ENCODE measurements at places on chromosomes 16 and 17. TPM values are rescaled to one million over a fixed set of nuclear protein-coding genes. Genes with fewer than 3 reads are reported as not detected.

DNA sequence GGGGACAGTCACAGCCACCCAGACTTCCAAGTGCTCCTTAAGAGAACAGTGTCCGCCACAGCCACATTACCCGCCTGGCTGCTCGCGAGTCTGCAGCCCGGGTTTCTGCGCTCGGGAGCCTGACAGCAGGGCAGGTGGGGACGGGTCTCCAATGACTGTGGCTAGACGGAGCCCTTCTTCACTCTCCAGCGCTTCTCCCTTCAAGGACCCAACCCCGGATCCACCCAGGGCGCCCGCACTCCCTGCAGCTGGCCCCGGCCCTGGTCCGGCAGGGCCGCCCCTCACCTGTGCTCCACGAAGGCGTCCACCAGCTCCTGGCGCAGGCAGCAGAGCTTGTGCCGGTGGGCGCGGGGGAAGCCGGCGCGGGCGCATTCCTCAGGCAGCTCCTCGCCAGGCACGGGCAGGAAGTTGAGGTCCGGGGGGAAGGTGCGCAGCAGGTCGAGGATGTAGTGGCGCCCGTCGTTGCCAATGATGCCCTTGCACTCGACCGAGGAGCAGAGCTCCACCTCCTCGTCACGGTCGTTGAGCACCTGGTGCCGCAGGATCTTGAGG lies 13.9 kb downstream of the CLUH start:
- DNase-seq: peak; percentile 57
- H3K27ac ChIP-seq: no peak overlapping the region
- H3K27me3 ChIP-seq: no peaks in the 10 kb centered on the region
- H3K36me3 ChIP-seq: peaks cover 85% of the 10 kb centered on the region
- no peaks in the 10 kb centered on the region for H3K4me1 ChIP-seq
- no peak overlapping the region for H3K4me3 ChIP-seq

- H3K36me3 ChIP-seq: no peaks in the 10 kb centered on the region
- no peak overlapping the region for H3K4me3 ChIP-seq
- H3K27me3 ChIP-seq: no peaks in the 10 kb centered on the region
- no peak for DNase-seq
- H3K27ac ChIP-seq: no peak overlapping the region
These were observed 74.9 kb upstream of the ZFHX3 start for GRCh38 chr16:73122604-73123391.

NMRAL1 gene
- total RNA-seq: 42.3 TPM

TBC1D3K gene
- total RNA-seq: not detected

GRCh38 chr17:47803201-47803600 lies 18.4 kb downstream of the OSBPL7 start:
- H3K36me3 ChIP-seq: no peaks in the 10 kb centered on the region
- no peaks in the 10 kb centered on the region for H3K4me1 ChIP-seq
- DNase-seq: no peak
- H3K4me3 ChIP-seq: no peak overlapping the region
- no peak overlapping the region for H3K27ac ChIP-seq

DNA sequence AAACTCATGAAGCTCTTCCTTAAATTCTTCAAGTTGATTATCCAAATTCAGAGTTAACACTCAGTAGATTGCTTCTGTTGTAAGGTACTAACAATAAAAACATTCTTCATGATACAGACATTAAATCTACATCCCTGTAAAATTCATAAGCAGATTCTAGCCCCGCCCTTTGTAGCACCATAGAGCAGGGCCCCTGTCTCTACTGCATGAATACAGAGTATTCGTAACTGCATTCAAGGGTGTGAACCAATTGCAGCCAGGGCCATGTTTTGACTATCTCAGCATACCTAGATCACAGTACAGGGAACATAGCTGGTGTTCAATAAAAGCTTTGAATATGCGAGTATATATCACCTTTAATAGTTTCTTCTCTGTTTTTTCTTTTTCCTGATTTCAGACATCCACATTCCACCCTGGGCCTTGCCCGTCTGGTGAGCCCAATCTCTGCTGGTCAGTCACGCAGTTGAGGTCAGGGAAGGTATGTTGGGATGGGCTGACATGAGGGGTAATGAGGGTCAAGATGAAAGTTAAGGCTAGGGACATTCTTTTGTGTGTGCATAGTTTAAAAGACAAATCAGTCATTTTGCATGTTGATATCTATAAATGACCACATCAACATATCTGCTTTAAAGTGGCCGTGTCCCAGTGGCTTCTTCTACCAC lies 33.0 kb downstream of the KCNJ16 start:
- no peak for DNase-seq
- H3K36me3 ChIP-seq: no peaks in the 10 kb centered on the region
- H3K4me3 ChIP-seq: no peak overlapping the region
- no peaks in the 10 kb centered on the region for H3K27me3 ChIP-seq
- H3K27ac ChIP-seq: no peak overlapping the region

KRT12 gene
- not detected for total RNA-seq

DNA sequence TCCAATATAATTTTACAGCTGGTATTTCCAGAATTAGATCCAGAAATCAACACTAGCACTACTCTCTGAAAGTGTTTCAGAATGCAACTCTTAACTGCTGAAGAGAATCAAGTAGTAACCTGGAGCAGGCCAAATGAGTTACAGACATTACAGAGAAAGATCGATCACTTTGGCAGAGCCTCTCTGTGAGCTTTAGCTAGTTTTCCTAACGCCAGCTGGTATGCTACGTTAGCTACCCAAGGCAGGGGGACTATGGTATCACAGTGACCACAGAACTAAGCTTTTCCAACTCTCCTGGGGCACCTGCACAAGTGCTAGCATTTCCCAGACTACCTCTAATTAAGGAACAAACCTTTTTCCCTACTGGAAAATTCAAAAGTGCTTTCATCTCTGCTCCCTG lies 30.4 kb downstream of the TRAF4 start:
- no peak overlapping the region for H3K27ac ChIP-seq
- DNase-seq: no peak
- no peaks in the 10 kb centered on the region for H3K36me3 ChIP-seq
- H3K4me3 ChIP-seq: no peak overlapping the region
- H3K4me1 ChIP-seq: no peaks in the 10 kb centered on the region

ABCA6 gene
- total RNA-seq: 59.2 TPM

YBX2 gene
- 1.8 TPM for total RNA-seq

CDRT15 gene
- total RNA-seq: not detected

GRCh38 chr17:46770818-46771560 lies 47.5 kb downstream of the WNT3 start:
- no peaks in the 10 kb centered on the region for H3K36me3 ChIP-seq
- no peak for DNase-seq
- H3K4me1 ChIP-seq: peaks cover 27% of the 10 kb centered on the region
- no peaks in the 10 kb centered on the region for H3K27me3 ChIP-seq
- H3K27ac ChIP-seq: peak overlapping the region; percentile 79
- H3K4me3 ChIP-seq: peak overlapping the region; percentile 49

- no peaks in the 10 kb centered on the region for H3K27me3 ChIP-seq
- H3K4me3 ChIP-seq: no peak overlapping the region
- H3K27ac ChIP-seq: no peak overlapping the region
- no peaks in the 10 kb centered on the region for H3K36me3 ChIP-seq
- H3K4me1 ChIP-seq: peaks cover under 1% of the 10 kb centered on the region
These were observed 4.9 kb downstream of the TEX14 start for GRCh38 chr17:58686980-58687379.

DNA sequence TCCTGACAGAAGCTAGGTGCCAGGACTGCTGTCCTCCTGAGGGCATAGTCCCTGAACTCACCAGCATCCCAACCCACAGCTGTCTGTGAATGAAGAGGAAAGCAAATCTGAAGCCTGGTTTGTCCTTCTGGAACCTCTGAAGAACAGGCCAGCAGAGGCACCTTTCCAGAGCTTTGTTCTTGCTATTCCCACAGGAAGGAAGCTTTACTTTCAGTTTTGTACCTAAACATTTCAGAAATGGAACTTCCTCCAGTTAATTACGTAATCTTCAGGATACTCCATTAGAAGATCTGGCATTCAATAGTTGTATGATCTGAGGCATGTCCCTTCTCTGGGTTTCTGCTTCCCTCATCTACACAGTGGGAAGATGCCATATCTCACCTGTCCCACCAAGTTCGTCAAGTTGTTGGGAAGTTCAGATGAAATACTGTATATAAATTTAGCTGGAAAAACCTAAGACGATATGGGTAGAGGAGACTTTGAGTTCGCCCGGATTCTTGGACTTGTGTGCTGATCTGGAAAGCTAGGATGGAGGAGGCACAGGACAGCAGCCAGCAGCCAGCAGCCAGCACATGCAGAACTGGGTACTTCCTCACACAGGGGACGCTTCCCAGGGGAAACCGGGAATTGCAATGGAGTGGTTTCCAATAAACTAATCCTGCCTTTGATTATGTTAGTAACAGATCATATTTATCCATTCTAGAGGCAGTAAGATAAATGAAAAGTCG lies 22.4 kb downstream of the NXPH3 start:
- H3K4me3 ChIP-seq: no peak overlapping the region
- peaks cover 18% of the 10 kb centered on the region for H3K4me1 ChIP-seq
- DNase-seq: no peak
- peaks cover 66% of the 10 kb centered on the region for H3K36me3 ChIP-seq

KRT28 gene
- total RNA-seq: not detected

GRCh38 chr17:65763786-65764185 lies 202.3 kb upstream of the AXIN2 start:
- no peaks in the 10 kb centered on the region for H3K4me1 ChIP-seq
- H3K36me3 ChIP-seq: no peaks in the 10 kb centered on the region
- no peak overlapping the region for H3K4me3 ChIP-seq
- no peak overlapping the region for H3K27ac ChIP-seq
- no peaks in the 10 kb centered on the region for H3K27me3 ChIP-seq

DNA sequence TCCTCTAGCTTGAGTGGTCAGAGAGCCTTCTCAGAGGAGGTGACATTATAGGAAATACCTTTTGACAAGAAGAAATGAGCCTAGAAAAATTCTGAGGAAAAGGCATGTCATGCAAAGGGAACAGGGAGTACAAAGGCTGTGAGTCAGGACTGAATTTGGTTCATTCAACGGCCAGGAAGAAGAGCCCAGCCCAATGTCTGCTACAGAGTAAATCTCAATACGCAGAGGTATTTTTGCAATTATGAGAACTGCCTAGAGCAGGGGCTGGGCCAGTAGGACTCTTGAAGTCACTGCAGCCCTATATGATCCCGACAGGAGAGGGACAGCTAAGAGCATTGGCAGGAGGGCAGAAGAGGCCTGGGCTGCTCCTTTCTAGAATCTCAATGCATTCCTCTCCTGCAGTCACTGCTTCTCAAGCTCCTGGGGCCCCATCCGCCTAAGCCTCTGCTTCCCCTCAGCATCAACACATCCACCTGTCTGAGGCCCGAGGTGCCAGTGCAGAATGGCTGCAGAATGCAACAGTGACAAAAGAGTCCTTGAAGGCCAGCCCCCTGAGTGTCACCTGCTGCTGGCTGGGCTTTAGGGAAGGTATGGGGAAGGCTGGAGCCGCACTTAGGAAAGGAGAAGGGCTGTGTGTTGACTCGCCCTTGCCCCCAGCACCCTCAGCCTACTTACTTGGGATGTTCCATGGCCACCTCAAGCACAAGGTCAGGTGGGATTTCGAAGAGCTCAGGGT lies 20.1 kb downstream of the NOS2 start:
- no peaks in the 10 kb centered on the region for H3K36me3 ChIP-seq
- no peak for DNase-seq
- no peaks in the 10 kb centered on the region for H3K4me1 ChIP-seq
- no peak overlapping the region for H3K27ac ChIP-seq
- H3K27me3 ChIP-seq: no peaks in the 10 kb centered on the region

DNA sequence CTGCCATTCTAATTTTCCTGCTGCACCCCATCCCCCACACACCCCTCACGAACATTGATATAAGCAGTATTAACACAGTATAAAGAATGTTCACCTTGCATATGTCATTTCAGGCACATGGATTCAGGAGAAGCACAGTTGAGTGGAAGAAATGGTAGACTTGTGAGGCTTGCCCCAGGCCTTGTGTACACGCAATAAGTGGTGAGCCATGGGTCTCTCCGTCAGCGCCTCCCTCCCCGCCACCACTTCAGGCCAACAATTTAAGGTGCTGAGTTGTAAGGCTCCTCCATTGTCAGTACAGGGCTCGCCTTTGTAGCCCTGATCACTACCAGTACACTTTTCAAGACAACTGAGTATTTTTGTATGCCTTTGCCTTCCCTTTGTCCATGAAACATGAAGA lies 12.2 kb upstream of the CLEC18C start:
- H3K36me3 ChIP-seq: peaks cover 43% of the 10 kb centered on the region
- peaks cover 8% of the 10 kb centered on the region for H3K4me1 ChIP-seq
- no peak overlapping the region for H3K4me3 ChIP-seq
- no peak for DNase-seq
- H3K27me3 ChIP-seq: no peaks in the 10 kb centered on the region
- H3K27ac ChIP-seq: no peak overlapping the region

- peaks cover 38% of the 10 kb centered on the region for H3K4me1 ChIP-seq
- no peaks in the 10 kb centered on the region for H3K27me3 ChIP-seq
- H3K27ac ChIP-seq: peak overlapping the region; percentile 99
- peaks cover 99% of the 10 kb centered on the region for H3K36me3 ChIP-seq
- no peak overlapping the region for H3K4me3 ChIP-seq
- DNase-seq: peak; percentile 69
These were observed 6.4 kb downstream of the PER1 start for GRCh38 chr17:8145811-8146210.

CD300LB gene
- not detected for total RNA-seq

ZKSCAN2 gene
- 3.9 TPM for total RNA-seq

MYH2 gene
- not detected for total RNA-seq

GRCh38 chr17:68290955-68291835 lies at the start of the genes ARSG and SLC16A6:
Gene ARSG, plus strand, starts transcription at chr17:68291495. Its CDS starts 15,999 bp downstream, at chr17:68307494.
Gene SLC16A6, minus strand, starts transcription at chr17:68291127. Its CDS starts 12,807 bp downstream, at chr17:68278320.
- H3K27ac ChIP-seq: peak within 1 kb of the TSS; percentile 51
- H3K27me3 ChIP-seq: peaks cover 57% of the 10 kb centered on the region
- DNase-seq: no peak
- peaks cover 21% of the 10 kb centered on the region for H3K4me1 ChIP-seq

HOXB9 gene
- total RNA-seq: not detected

VMO1 gene
- total RNA-seq: not detected

DNA sequence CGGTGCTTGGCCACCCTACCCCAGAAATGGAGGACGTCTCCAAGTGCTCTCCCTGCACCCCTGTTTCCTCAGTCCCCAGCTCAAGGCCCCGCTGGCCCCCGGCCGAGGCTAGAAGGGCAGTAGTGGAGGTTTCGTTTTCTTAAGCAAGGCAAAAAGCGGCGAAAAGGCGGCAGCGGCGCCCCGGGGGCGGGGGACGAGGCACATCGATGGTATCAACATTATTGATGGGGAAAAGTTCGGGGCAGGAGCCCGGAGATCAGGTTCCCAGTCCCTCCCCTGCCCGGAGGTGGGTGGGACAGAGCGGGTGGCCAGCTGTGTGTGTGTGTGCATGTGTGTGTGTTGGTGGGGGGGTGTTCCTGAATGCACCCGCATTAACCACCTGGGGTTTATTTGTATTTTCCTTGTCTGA lies 4.1 kb upstream of the SALL1 start:
- H3K4me1 ChIP-seq: peaks cover 45% of the 10 kb centered on the region
- peaks cover 61% of the 10 kb centered on the region for H3K27me3 ChIP-seq
- H3K36me3 ChIP-seq: no peaks in the 10 kb centered on the region
- H3K27ac ChIP-seq: no peak overlapping the region
- no peak overlapping the region for H3K4me3 ChIP-seq

- no peak overlapping the region for H3K4me3 ChIP-seq
- peaks cover 8% of the 10 kb centered on the region for H3K27me3 ChIP-seq
- no peaks in the 10 kb centered on the region for H3K36me3 ChIP-seq
- DNase-seq: no peak
- no peaks in the 10 kb centered on the region for H3K4me1 ChIP-seq
These were observed 12.9 kb downstream of the CIITA start for GRCh38 chr16:10889855-10890254.
